Hippocampal formation (tissue), 2 donors: ENCODE measurements at places on chromosomes 13 and 19.
A peak's percentile ranks its signal among the peaks of the same experiment; 100 is the strongest.

- DNase-seq, result no peak
Measured at GRCh38 chr13:99988529-99989275, 7.1 kb downstream of the ZIC2 start.

DNA sequence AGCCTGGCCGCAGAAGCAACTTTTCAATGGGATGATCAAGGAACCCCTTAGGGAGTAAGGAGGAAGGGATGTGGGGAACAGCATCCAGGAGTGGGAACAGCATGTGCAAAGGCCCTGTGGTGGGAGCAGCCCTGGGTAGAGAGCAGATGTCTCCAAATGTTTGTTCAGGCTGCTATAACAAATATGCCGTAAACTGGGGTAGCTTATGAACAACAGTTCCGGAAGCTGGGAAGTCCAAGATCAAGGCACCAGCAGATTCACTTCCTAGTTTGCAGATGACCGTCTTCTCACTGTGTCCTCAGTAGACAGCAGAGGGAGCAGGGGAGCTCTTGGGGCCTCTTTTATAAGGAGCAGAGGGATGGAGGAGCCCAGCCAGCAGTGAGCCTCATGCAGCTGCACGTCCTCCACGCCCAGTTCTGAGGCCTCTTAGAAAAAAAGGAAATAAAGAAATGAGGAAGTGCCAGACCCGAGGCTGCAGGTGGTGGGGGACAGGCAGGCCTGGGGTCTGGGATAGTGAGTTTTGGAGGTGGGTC, 4.2 kb upstream of the LRRC25 start:
- DNase-seq, result peak; percentile 29

- DNase-seq, result no peak
Measured at GRCh38 chr19:40213882-40214570, 4.2 kb downstream of the TTC9B start.

DNA sequence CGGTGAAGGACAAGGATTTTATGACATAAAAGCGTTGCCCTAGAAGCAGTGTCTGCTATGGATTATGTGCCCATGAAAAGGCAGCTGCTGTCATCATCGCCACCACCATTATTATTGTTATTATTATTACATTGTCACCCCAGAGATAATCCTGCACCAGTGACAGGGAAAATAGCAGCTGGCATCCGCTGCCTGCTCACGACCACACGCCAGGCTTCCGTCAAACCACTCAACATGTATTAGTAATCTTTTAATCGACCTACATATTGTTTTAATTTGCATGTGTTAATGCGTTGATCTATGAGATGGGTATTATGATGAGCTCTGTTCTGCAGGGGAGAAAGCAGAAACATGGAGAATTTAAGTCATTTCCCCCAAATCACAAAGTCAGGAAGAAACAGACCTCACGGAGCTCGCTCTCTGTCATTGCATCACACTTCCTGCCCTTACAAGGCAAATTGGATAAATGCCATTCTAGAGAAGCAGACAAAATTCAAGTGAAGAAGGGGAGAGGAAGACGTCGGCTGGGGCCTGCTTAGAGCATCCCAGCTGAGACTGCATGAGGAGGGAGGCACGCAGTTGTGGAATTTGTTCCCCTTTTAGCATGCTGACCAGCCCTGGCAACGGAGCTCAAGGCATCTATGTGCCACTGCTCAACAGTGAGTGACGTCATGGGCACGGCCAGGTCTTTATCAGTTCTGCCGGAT, at the start of gene FFAR3:
Gene FFAR3 (plus strand): TSS at position 594 of the 707 bp plus-strand sequence. CDS start 431 bp downstream, outside the sequence.
- DNase-seq, result peak; percentile 24

DNA sequence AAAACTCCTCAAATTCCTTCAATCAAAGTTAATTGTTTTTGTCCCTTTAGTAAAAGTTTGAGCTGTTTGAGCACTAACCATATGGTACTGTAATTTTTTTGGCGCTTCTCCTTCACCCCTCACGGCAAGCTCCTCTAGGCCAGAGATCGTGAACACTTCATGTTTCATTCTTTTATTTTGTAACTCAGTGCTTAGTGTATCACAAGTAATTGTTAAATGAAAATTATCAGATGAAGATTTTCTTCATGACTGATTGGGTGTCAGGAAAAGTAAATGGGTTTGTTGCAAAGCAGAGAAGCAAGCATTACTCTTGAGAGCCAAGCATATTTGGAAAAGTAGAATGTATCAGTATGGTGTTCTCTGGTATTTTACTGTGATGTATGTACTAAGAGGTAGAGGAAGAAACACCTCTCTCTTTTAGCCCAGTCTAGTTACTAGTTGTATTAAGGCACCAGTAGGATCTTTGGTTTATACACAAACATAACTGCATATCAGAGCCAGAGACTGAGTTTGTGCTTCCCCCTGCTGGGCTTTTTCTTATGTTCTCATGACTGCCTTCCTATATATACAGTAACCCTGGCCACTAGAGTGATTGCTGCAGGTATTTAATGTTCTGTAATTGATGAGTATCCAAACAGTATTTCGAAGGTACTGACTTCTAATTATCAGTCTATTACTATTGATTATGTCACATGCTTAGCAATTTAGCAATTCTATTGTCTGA, 202.3 kb upstream of the KLHL1 start:
- no peak for DNase-seq

- no peak for DNase-seq
Measured at GRCh38 chr13:95023405-95023804, 277.8 kb downstream of the ABCC4 start.

DNA sequence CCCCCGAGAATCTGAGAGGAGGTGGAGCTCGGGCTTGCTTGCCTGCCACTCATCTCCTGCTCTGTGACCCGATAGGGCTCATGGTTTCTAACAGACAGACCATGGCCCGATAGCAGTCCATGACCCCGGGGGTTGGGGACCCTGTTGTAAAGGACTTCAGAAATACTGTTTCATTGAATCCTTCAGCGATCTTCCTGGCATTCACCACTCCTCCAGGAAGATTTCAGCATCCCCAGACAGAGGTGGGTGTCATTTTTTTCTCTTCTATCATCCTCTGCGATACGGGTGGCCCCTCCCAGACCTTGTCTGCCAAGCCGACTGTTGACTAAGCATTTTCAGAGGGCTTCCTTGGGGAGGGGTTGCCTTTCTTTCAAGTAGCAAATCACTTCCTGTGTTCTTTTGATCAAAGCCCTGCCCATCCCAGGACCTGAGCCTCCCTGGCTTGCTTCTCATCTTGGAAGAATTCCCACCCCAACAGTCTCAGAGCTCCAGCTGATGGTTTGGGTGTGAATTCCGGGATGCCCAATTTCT, 1.7 kb downstream of the MYO1F start:
- DNase-seq, result no peak

GRCh38 chr13:48514793-48515192, 18.1 kb downstream of the RCBTB2 start:
- DNase-seq, result no peak

GRCh38 chr19:40797963-40798682, 868 bp upstream of the EGLN2 start:
- no peak for DNase-seq

- no peak for DNase-seq
Measured at GRCh38 chr19:38951187-38951586, 20.4 kb downstream of the MRPS12 start.

GRCh38 chr13:48568370-48569103, 35.7 kb upstream of the RCBTB2 start:
- no peak for DNase-seq

GRCh38 chr19:5949792-5950305, 28.1 kb downstream of the RANBP3 start:
- DNase-seq, result no peak

GRCh38 chr19:40614622-40615411, 13.6 kb downstream of the LTBP4 start:
- DNase-seq, result no peak

GRCh38 chr13:30037306-30037705, 186.9 kb upstream of the UBL3 start:
- no peak for DNase-seq

- no peak for DNase-seq
Measured at GRCh38 chr13:113895436-113895835, 31.6 kb upstream of the GAS6 start.

GRCh38 chr13:83248751-83249150, 633.5 kb downstream of the SLITRK1 start:
- no peak for DNase-seq

DNA sequence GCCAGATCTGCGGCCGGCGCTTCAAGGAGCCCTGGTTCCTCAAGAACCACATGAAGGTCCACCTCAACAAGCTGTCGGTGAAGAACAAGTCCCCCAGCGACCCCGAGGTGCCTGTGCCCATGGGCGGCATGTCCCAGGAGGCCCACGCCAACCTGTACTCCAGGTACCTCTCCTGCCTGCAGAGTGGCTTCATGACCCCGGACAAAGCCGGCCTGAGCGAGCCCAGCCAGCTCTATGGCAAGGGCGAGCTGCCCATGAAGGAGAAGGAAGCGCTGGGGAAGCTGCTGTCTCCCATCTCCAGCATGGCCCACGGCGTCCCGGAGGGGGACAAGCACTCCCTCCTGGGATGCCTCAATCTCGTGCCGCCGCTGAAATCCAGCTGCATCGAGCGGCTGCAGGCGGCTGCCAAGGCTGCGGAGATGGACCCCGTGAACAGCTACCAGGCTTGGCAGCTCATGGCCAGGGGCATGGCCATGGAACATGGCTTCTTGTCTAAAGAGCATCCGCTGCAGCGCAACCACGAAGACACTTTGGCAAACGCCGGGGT, 72.6 kb downstream of the ZNF536 start:
- no peak for DNase-seq

GRCh38 chr13:37984357-37984756, 114.8 kb upstream of the TRPC4 start:
- DNase-seq, result no peak

DNA sequence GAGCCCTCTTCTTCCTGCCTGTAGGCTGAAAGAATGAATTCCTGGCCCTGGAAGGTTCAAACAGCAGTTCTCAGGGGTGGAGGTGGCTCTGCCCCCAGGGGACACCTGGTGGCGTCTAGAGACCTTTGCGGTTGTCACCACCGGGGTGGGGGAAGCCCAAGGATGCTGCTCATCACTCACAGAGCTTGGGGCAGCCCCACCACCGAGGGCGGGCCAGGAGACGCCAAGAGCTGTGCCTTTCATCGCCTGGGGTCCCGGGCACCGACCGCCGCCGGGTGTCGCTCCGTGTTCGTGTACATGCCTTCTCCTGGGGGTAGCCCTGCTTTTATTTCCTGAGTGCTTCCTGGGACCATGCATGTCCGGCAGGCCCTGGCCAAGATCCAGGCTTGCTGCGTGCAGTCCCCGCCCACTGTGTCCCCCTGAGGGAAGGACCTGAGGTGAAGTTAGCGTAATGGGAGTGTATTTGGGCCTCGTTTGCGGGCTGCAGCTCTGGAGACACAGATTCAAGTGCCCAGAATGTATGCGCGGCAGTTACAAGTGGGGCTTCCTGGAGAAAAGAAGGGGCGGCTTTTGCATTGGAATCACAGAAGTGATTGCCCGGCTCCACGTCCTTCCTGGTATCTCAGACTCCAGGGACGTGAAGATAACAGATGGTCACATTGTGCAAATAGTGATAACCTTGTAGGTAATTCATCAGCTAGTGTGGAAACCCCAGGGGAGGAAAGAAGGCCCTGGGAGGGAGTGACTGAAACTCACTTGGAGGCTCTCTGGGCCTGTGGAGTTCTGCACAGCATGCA, 7.8 kb downstream of the DOT1L start:
- DNase-seq, result no peak

DNA sequence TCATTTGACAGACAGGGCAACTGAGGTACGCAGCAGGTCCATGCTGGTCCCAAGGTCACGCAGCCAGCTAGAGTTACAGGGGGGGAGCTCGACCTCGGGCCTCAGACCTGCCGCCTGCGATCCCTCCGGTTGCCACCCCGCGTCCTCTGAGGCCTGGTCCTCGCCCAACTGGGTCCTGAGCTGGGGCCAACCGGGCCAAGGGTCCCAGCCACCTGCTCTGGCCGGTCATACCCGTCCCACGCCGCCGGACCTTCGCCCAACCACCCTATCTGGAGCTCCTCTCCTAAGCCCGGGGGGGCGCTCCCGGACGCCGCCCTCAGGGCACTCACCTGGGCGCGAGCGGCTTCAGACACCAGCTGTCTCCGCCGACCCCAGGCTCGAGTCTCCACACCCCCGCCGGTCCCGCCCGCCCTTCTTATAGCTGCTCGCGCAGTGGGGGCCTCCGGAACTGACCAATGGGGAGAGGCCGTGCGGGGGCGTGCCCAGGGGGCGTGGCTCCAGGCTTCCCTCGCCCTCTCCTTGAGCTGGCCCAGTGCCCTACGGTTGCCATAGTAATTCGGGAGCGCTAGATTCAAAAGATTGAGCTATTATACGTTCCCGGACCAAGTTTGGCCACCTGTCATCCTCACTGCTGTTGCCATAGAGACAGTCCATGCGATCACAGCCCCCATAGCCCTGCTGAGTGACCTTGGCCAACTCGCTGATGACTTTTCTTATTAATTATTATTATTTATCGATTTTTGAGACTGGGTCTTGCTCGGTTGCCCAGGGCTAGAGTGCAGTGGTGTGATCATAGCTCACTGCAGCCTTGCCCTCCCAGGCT, at the start of gene PLIN5:
Gene PLIN5 (minus strand): TSS at position 389 of the 823 bp plus-strand sequence. CDS start 1,150 bp downstream, outside the sequence.
- DNase-seq, result peak; percentile 18

DNA sequence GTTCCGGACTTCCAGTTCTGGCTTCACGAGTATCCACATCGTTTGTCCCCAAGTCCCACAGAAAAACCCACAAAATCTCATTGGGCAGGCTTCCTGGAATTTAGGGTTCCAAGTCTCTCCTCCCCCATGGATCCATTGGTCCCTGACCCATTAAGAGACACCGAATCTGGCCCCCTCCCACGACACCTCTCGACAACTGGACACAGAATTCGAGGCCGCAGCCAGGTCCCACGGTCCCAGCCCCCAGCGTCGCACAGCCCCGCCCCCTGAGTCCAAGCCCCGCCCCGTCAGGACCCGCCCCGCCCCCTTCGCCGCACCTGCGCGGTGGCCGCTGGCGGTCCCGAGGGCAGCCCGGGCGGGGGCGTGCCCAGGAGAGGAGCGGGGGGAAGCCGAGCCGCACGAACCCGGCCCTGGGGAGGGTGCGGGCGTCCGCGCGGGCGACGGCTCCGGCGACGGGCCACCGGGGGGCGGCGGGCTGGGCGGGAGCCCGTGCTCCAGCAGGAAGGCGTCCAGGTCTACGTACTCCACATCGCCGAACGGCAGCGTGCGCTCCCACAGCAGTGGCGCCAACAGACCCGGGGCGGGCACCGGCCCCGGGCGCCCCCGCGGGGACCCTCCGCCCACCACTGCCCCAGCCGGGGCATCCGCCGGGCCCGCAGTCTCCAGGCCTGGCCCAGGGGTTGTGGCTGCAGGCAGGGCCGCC, 1.8 kb downstream of the DBP start:
- peak; percentile 48 for DNase-seq

DNA sequence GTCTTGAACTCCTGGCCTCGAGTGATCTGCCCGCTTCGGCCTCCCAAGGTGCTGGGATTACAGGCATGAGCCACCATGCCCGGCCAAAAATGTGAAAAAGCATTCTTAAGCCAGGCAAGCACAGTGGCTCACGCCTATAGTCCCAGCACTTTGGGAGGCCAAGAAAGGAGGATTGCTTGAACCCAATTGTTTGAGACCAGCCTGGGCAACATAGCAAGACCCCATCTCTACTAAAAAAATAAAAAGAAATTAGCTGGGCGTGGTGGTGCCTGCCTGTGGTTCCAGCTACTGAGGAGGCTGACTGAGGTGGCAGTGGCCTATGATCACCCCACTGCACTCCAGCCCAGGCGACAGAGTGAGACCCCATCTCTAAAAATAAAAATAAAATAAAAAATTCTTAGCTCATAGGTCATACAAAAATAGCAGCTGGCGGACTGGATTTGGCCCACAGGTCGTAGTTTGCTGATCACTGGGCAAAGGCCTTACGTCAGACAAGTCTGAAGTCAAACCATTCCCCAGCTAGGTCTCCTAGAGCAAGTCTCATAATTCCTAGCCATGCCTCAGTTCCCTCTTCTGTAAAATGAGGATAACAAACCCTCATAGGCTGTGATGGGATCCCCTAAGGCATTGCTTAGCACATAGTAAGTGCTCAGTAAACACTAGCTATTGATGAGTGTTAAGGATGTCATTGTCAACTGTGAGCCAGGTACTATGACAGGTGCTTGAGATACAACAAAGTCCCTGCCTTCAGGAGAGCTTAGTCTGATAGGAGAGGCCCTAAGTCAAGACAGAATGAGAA, 36.0 kb downstream of the INSR start:
- DNase-seq, result no peak
